KG1 (cell line): ENCODE measurements at places on chromosomes 5 and 9.

DNA sequence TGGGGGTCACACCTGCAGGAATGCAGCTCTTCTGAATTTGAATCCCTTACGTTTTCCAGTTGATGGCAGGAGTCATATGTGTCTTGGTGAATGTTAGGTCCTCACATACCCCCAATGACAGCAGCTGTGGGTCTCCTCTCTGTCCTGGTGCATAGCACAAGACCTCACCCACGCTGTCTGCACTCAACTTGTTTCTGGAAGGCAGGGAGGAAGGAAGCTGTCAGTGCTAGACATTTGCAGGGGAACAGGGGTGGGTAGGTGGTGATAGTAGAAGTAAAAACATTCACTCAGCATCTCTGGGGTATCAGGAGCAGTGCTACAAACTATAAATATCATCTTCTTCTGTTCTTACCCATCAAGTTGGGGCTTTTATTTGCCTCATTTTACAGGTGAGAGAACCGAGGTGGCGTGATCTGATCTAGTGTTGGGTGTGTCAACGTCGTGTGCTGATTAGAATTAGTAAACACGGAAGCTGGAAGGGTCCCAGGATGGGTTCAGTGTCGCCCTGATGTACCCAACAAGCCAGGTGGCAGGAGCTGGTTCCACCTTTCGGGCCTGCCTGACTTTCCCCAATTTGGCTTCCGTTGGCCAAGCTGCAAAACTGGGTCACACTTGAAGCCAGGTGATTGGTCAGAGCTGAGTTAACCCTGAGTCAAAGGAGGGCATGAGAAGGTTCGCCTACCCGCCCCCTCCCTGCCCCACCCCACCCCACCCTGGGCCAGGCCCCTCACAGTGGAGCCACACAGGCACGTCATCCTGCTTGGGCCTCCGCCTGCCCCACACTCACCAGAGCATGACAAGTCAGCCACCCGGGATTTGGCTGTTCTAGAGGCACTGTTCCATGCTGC lies 15.8 kb downstream of the ERGIC1 start:
- DNase-seq: no peak

DNA sequence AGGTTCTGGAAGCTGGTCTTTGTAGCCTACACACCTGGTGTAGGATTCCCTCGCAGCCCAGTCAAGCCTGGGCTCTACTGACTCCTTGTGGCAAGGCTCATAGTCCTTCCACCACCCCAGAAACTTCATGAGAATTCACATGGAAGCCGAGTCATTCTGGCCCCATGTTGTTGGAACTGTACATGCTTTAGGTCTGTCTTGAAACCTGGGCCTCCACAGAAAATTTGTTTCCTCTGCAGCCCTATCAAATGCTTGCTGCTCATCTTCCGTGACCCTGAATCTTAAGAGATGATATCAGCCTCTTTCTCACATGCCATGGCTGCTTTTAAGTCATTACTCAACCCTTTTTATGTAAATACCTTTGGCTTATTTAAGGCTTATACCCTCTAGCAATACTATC lies 113.4 kb upstream of the GRHPR start:
- no peak for DNase-seq

DNA sequence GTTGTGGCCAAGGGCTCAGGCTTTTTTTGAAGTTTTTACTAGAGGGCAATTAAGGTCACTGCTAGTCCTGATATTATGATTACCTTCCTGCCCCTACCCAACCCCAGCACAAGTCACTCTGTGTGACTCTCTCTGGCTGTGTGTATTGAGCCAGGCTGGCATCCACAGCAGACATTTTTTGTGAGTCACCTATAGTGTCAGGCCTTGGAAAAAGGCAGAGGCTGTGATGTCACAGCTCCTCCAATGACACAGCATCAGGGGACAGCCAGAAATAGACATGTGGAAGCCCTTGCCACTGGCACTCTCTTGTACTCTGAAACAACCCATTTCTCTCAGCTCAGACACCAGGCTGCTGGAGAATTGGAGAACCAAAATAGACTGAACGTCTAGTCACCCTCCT lies 145.4 kb downstream of the NMUR2 start:
- DNase-seq: no peak

DNA sequence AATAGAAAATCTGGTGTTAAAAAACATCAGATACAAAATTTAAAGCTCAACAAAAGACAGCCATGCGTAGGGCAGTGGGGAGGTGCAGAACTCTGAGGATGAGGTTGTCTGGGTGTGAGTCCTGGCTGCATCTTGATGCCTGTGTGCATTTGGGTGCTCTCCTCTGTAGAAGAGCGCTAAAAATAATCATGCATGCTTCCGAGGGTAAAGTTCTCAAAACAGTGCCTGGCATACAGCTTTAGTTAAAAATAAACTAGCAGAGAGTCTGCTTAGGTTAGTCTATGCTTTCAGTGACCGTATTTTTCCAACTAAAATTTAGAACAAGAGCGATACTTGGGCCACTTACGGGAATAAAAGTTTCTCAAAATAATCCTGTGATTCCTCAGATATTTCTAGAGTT lies 55.5 kb upstream of the SPATA31C2 start:
- no peak for DNase-seq

DNA sequence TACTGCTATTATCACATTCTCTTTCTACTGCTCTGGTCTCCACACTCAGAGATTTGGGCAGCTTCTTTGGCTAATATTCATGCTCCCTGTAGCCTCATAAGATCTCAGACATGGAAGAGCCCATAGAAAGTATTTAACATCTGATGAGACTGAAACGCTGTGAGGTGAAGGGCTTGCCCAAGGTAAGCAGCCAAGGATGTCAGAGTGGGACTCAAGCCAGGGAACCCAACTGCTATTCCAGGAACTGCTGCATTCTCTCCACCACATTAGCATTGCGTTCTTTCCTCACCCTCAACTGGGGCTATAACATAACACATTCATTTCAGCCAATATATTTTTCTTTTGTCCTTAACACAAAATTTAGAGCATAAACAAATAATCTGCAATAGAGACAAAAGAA lies 3.8 kb downstream of the ADRB2 start:
- DNase-seq: no peak

DNA sequence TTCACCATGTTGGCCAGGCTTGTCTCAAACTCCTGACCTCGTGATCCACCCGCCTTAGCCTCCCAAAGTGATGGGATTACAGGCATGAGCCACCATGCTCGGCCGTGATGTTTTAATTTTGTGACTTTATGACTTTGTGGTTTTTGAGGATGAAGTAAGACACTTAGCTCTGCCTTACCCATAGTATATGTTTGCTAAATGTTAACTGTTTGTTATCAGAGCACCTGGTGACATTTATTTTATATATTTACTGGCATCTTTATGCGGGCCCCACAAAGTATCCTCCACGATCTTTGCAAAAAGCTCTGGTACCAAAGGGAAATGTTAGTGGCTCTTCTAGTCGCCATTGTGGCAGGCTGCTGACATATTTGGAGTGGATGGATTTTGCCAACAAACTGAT lies 6.7 kb downstream of the SLC23A1 start:
- DNase-seq: no peak

GRCh38 chr9:14440062-14440461 lies 126.1 kb upstream of the NFIB start:
- no peak for DNase-seq

DNA sequence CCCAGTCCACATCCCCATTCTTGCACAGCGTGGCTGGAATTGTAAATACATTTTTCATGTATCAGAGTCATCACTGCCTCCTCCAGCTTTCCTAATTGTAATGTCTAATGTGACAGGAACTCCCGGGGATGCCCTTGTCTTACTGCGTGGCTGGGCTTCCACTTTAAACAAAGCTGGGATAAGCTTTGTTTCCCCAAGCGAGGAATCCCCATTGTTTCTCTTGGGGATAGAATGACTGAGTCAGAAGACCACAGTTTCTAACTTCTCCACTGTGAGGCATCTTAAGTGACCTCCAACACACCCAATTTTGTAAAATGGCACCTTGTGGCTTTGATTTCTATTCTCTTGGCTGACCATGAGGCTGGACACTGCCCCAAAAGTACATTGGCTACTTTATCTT lies 22.4 kb downstream of the ARPC5L start:
- DNase-seq: no peak

GRCh38 chr9:135039916-135040645 lies 47.4 kb upstream of the OLFM1 start:
- DNase-seq: no peak

- no peak for DNase-seq
Observed at GRCh38 chr5:116671211-116671736, 96.7 kb upstream of the SEMA6A start.

GRCh38 chr9:80285326-80285725 lies 713.6 kb downstream of the TLE4 start:
- no peak for DNase-seq

GRCh38 chr9:76534026-76534425 lies 75.0 kb downstream of the GCNT1 start:
- DNase-seq: no peak

DNA sequence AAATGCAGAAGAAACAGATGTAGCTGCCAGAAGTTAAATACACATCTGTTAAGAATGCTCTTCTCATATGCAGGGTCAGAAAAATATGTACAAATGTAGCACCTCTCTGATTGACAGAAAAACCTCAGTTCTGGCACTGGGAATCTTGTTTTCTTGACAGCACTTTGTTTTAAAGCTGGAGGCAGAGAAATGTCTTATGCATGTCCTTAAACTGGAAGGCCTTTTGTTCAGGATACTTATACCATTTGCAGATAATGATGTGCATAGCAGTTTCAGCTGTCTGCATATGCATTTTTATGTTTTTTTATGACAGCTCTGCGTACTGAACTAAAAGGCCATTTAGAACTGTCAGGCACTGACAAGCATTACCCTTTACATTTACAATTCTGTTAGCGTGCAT lies 567.9 kb downstream of the EBF1 start:
- DNase-seq: no peak

- DNase-seq: peak; percentile 56
Observed at GRCh38 chr5:65925601-65926275, 637 bp upstream of the ERBIN start.

DNA sequence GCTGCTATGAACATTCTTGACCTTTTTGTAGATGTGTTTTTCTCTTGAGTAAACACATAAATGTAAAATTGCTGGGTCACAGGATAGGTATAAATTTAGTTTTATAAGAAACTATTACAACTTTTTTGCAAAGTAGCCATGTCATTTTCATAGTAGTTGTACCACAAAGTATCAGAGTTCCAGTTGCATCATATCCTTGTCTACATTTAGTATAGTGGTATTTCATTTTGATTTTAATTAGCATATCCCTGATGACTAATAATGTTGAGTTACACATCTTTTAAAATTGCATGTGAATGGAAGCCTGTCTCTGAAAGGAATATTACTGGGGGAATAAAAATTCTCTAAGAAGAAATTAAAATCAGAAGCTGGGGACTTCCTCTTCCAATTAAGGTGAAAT lies 85.4 kb downstream of the TMEM161B start:
- DNase-seq: no peak

DNA sequence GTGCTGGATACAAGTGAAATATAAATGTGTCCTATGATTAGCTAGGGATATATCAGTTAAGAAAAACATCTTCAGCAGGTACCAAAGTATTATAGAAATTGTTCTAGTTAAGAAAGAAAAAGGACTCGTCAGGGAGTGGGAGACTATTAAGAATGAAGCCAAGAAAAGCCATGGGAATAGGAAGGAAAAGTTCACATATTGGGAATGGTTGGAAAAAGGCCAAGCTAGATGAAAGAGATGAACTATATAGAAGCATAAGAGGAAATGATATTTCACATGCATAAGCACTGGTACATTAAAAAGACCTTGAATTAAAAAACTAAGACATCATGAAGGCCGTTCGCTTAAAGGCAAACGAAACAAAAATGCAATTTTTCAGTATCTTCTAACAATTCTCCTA lies 237.7 kb downstream of the ADAMTS6 start:
- DNase-seq: no peak

DNA sequence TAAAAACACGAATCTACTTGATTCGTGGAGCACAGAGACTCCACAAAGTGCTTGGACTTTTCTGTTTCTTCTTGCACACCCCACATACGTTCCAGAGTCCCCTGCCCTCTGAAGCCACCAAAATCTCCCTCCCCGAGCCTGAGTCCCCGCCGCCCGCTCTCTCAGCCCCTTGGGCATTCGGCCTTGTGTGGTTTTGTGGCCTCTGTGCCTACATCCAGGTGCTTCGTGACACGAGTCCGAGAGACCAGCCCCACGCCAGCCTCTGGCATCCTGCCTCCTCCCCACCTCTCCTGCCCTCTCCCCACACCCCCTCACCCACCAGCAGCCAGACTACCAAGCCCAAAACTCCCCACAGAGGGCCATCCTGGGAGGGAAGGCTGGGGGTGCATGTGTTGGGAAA lies 87.8 kb upstream of the PPP1R26 start:
- no peak for DNase-seq

DNA sequence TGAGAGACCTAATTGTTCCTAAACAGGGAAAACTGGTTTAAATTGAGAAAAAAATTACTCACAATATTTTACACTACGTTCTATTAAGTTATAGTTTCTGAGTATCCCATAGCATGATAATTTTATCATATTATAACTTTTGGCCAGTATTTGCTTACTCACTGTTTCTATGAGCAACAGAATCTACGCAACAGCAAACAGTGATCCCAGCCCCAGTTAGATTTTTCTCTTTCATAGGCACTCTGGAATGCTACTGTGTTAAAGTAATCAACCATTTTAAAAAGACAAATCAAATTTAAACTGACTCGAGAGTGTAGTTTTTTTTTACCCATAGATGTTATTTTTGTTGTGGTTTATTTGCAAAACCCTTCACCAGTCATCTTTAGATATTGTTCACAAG lies 107.2 kb downstream of the XRCC4 start:
- no peak for DNase-seq
